ENCODE measurements at places on chromosomes 5 and 9. TPM values are rescaled to one million over a fixed set of nuclear protein-coding genes. Genes with fewer than 3 reads are reported as not detected.

The BRINP1 gene
- total RNA-seq: not detected

The FAM169A gene
- 2.3 TPM for total RNA-seq

The CDC23 gene
- total RNA-seq: 24.3 TPM

The KIAA1191 gene
- 65.9 TPM for total RNA-seq

The NXNL2 gene
- not detected for total RNA-seq

DNA sequence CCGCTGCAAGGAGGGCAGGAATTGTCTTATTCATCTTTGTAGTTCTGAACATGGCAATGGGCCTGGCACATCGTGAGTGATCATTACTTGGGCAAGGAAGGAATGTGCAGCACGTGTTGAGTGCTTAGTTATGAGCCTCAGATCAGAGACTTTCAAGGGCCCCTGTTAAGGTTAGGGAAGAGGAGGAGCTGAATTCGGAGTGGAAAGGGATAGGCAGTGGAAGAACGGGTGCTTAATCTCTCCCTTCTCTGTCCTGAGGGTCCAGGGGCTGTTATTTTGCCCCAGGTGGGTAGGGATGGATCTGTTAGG is 59.5 kb upstream of the RARS1 start:
- no peak overlapping the region for H3K4me3 ChIP-seq
- no peak for DNase-seq
- no peak overlapping the region for H3K27ac ChIP-seq
- no peaks in the 10 kb centered on the region for H3K4me1 ChIP-seq
- H3K36me3 ChIP-seq: no peaks in the 10 kb centered on the region

DNA sequence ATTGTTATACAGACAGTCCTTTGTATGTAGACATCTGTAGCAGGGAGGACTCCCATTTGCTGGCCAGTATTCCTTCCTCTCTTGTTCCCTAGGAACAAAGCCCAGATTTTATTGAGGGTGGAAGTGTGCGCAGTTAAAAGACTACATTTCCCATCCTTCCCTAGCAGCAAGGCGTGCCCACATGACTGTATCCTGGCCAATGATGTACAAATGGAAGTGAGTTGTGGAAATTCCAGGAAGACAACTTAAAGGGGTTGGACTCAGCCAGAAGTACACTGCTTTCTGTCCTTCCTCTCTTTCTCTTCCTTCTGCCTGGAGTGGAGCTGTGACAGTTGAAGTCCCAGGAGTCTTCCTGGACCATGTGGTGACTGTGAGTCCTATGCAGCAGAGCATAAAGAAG is 89.0 kb downstream of the HRH2 start:
- H3K4me3 ChIP-seq: no peak overlapping the region
- H3K4me1 ChIP-seq: no peaks in the 10 kb centered on the region
- no peaks in the 10 kb centered on the region for H3K36me3 ChIP-seq
- H3K27ac ChIP-seq: no peak overlapping the region

GRCh38 chr5:81165493-81166119 is 67.5 kb upstream of the CKMT2 start:
- no peak overlapping the region for H3K4me3 ChIP-seq
- no peaks in the 10 kb centered on the region for H3K27me3 ChIP-seq
- H3K36me3 ChIP-seq: no peaks in the 10 kb centered on the region
- DNase-seq: peak; percentile 18
- no peak overlapping the region for H3K27ac ChIP-seq
- H3K4me1 ChIP-seq: no peaks in the 10 kb centered on the region

GRCh38 chr5:64977779-64978178 is 209.0 kb downstream of the CWC27 start:
- no peaks in the 10 kb centered on the region for H3K36me3 ChIP-seq
- no peaks in the 10 kb centered on the region for H3K27me3 ChIP-seq
- no peak overlapping the region for H3K4me3 ChIP-seq
- no peak for DNase-seq
- H3K4me1 ChIP-seq: no peaks in the 10 kb centered on the region
- H3K27ac ChIP-seq: no peak overlapping the region

- no peak for DNase-seq
- no peaks in the 10 kb centered on the region for H3K36me3 ChIP-seq
- H3K4me1 ChIP-seq: no peaks in the 10 kb centered on the region
- H3K27me3 ChIP-seq: peaks cover 7% of the 10 kb centered on the region
Measured at GRCh38 chr5:171806976-171807747, 21.5 kb downstream of the SMIM23 start.

- H3K36me3 ChIP-seq: no peaks in the 10 kb centered on the region
- H3K27me3 ChIP-seq: no peaks in the 10 kb centered on the region
- H3K4me1 ChIP-seq: no peaks in the 10 kb centered on the region
Measured at GRCh38 chr9:115035841-115036612, 81.9 kb downstream of the TNC start.

DNA sequence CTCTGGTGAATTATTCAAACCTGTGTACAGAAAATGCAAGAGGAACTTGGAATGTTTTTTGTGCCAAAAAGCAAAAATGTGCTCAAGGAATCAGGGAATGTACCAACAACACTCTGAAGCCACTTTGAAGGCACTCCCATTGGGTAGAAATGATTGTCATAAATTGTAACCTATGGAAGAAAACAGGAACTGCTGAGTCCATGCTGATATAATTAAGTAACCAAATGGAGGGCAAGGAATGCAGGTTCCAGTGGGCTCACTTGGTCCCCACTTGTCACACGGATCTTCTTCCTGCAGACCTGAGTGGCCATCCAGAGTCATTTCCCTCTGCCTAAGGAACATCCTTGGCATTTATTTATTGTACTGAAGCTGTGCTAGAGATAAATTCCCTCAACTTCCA is 2.9 kb upstream of the LCN6 start:
- H3K27ac ChIP-seq: no peak overlapping the region
- H3K4me1 ChIP-seq: no peaks in the 10 kb centered on the region
- DNase-seq: no peak
- H3K4me3 ChIP-seq: no peak overlapping the region
- no peaks in the 10 kb centered on the region for H3K27me3 ChIP-seq

GRCh38 chr5:17897776-17898175 is 263.5 kb downstream of the TAF11L14 start:
- H3K27ac ChIP-seq: no peak overlapping the region
- no peaks in the 10 kb centered on the region for H3K4me1 ChIP-seq
- H3K4me3 ChIP-seq: no peak overlapping the region
- no peaks in the 10 kb centered on the region for H3K27me3 ChIP-seq
- H3K36me3 ChIP-seq: no peaks in the 10 kb centered on the region
- no peak for DNase-seq

GRCh38 chr5:167839065-167839464 is 452.4 kb upstream of the WWC1 start:
- H3K27me3 ChIP-seq: no peaks in the 10 kb centered on the region
- H3K4me1 ChIP-seq: no peaks in the 10 kb centered on the region
- H3K36me3 ChIP-seq: no peaks in the 10 kb centered on the region
- no peak overlapping the region for H3K27ac ChIP-seq
- H3K4me3 ChIP-seq: no peak overlapping the region

- H3K4me3 ChIP-seq: no peak overlapping the region
- H3K4me1 ChIP-seq: no peaks in the 10 kb centered on the region
- H3K27me3 ChIP-seq: no peaks in the 10 kb centered on the region
- no peak for DNase-seq
Measured at GRCh38 chr9:113756476-113757192, 119.5 kb upstream of the ZNF618 start.

GRCh38 chr9:114834386-114834785 is 28.5 kb upstream of the TNFSF15 start:
- H3K4me1 ChIP-seq: no peaks in the 10 kb centered on the region
- DNase-seq: no peak
- H3K4me3 ChIP-seq: no peak overlapping the region
- H3K27me3 ChIP-seq: no peaks in the 10 kb centered on the region
- H3K36me3 ChIP-seq: no peaks in the 10 kb centered on the region
- no peak overlapping the region for H3K27ac ChIP-seq

DNA sequence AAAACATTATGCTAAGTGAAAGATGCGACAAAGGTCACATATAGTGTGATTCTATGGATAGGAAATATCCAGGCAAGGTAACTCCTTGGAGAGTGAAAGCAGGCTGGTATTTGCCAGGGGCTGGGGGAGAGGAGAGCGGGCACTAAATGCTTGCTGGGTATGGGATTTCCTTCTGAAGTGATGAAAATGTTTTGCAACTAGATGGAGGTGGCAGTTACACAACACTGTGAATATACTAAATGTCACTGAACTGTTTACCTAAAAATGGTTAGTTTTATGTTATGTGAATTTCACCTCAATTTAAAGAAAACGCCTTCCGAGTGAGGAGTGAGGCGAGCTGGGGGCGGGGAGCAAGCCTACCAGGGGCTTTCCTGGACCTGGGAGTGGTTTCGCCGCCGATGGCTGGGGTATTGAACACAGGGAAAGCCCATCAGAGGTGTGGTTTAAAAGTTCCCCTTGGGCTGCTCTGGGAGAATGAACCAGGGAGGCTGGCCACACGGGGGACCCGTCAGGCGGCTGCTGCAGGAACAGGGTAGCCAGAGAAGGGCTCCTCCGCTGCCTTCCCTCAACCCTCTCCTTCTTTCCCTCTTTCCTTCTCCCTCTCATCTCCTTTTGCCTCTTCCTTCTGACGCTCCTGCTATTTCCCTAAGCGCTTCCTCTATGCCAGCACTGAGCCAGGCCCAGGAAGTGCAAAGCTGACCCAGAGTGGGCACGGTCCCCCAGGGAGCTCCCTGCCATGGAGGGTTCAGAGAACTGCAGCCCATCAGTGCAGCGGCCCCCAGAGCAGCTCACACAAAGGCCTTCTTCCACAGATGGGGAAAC is 4.9 kb downstream of the AKNA start:
- H3K27me3 ChIP-seq: no peaks in the 10 kb centered on the region
- peak overlapping the region; percentile 87 for H3K27ac ChIP-seq
- H3K4me1 ChIP-seq: peaks cover 75% of the 10 kb centered on the region
- H3K4me3 ChIP-seq: peak overlapping the region; percentile 59
- peaks cover 18% of the 10 kb centered on the region for H3K36me3 ChIP-seq

- H3K27me3 ChIP-seq: no peaks in the 10 kb centered on the region
- DNase-seq: no peak
- H3K4me3 ChIP-seq: no peak overlapping the region
- H3K4me1 ChIP-seq: peaks cover 35% of the 10 kb centered on the region
- H3K36me3 ChIP-seq: no peaks in the 10 kb centered on the region
- no peak overlapping the region for H3K27ac ChIP-seq
Measured at GRCh38 chr5:112917453-112917995, 4.5 kb downstream of the REEP5 start.

DNA sequence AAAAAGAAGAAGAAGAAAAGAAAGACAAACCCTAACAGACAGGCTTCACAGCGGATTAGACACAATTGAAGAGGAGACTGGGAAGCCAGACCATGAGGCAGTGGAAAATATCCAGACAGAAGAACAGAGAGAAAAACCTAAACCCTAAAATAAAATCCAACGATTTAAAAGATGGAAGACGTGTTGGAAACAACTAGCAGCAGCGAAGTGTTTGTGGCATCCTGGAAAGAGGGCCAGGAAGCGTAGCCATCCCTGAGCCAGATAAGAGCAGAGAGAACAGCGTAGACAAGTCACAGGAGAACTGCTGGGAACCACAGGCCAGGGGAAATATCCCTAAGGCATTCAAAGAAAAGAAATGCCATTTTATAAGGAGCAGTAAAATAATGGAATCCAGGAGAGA is 39.7 kb upstream of the NKD2 start:
- H3K36me3 ChIP-seq: no peaks in the 10 kb centered on the region
- H3K27ac ChIP-seq: no peak overlapping the region
- H3K4me1 ChIP-seq: peaks cover 10% of the 10 kb centered on the region
- DNase-seq: no peak
- H3K27me3 ChIP-seq: peaks cover 10% of the 10 kb centered on the region

DNA sequence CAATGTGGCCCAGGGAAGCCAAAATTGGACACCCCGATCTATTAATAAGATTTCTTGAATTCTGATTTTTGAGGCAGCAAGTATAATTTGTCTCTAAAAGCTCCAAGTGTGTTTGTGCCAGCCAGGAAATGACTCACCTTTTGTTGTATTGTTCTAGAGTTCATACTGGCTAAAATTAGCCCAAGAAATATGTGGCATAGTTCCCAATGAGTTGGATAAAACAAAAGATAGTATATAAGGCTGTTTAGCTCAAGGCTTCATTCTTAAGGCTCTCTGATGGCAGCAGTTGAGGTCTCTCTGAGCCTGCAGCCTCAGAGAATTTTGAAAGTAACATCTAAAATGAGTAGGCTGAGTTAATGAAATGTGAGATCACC is 21.6 kb downstream of the HMGXB3 start:
- H3K27ac ChIP-seq: no peak overlapping the region
- H3K4me3 ChIP-seq: no peak overlapping the region
- peaks cover 38% of the 10 kb centered on the region for H3K36me3 ChIP-seq
- no peaks in the 10 kb centered on the region for H3K4me1 ChIP-seq
- DNase-seq: no peak
- no peaks in the 10 kb centered on the region for H3K27me3 ChIP-seq

DNA sequence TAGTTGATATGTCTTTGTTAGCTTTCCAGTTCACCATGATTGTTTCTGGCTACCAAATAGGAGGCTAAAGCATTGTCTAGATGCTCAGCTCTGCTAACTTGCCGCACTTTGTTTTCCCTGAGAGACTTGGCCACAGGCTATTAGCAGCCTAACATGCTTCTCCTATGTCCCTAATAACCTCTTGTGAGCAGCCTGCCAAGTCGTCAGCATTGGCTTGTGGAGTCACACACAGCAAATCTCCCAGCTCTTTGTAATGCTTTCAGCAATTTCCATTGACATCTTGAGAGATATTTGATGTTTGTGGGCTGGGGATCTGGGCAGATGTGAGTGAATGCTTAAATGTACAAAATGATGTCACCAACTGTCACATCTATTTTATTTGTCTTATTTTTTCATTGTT is 346.9 kb downstream of the KDM4C start:
- H3K27ac ChIP-seq: no peak overlapping the region
- no peak for DNase-seq
- H3K36me3 ChIP-seq: peaks cover 4% of the 10 kb centered on the region
- no peaks in the 10 kb centered on the region for H3K27me3 ChIP-seq
- H3K4me3 ChIP-seq: no peak overlapping the region
- no peaks in the 10 kb centered on the region for H3K4me1 ChIP-seq

- DNase-seq: no peak
- H3K36me3 ChIP-seq: no peaks in the 10 kb centered on the region
- no peak overlapping the region for H3K27ac ChIP-seq
- H3K4me1 ChIP-seq: peaks cover 4% of the 10 kb centered on the region
- no peaks in the 10 kb centered on the region for H3K27me3 ChIP-seq
- H3K4me3 ChIP-seq: no peak overlapping the region
Measured at GRCh38 chr5:132274050-132274792, 16.7 kb downstream of the PDLIM4 start.
